Fibroblast of skin of right biceps (primary cell): ENCODE measurements at places on chromosomes 2 and 18.

GRCh38 chr2:238872628-238873380, 24.9 kb downstream of the TWIST2 start:
- no peak for DNase-seq

- DNase-seq = peak; percentile 66
These were observed 102.5 kb upstream of the PIEZO2 start for GRCh38 chr18:11251891-11252270.

GRCh38 chr2:86333378-86333777, 4.0 kb downstream of the REEP1 start:
- no peak for DNase-seq

DNA sequence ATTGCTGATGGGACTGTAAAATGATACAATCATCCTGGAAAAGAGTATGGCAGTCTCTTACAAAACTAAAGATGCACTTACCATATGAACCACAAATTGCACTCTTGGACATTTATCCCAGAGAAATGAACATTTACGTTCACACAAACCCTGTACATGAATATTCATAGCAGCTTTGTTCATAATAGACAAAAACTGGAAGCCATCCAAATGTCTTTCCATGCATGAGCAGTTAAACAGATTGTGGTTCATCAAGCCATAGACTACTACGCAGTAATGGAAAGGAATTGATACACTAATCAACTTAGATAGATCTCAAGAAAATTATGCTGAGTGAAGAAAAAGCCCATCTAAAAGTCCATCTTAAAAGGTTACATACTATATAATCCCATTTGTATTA, 156.1 kb upstream of the SLC39A10 start:
- DNase-seq = no peak

- peak; percentile 1 for DNase-seq
These were observed 297.7 kb upstream of the DOK6 start for GRCh38 chr18:69102959-69103358.

- no peak for DNase-seq
These were observed 5.6 kb downstream of the RAB12 start for GRCh38 chr18:8614875-8615274.

GRCh38 chr18:10850840-10851239, 298.5 kb downstream of the PIEZO2 start:
- no peak for DNase-seq

- DNase-seq = no peak
These were observed 49.6 kb downstream of the SMIM21 start for GRCh38 chr18:75377926-75378325.

GRCh38 chr2:240395896-240396622, 39.4 kb upstream of the GPC1 start:
- no peak for DNase-seq

DNA sequence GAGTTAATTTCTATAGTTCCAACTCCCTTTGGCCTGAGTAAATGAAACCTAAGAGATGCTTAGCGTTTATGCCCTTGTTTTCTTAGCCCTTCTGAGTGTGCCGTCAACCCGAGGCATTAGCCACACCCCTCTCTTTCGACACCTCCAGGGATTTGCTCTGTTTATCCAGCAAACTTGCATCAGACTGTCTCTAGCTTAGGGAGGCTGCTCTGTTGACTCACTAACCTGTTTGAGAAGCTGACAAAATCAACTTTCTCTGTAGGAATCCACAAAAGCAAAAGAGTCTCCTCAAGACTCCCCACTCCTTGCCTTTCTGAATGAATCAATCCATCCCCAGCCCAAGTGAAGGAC, 317.6 kb downstream of the TNS1 start:
- peak; percentile 92 for DNase-seq

- DNase-seq = no peak
These were observed 442.2 kb upstream of the CWC22 start for GRCh38 chr2:180449171-180449915.

GRCh38 chr2:68385907-68386287, 20.8 kb downstream of the PLEK start:
- no peak for DNase-seq

GRCh38 chr2:8643250-8643995, 38.4 kb upstream of the ID2 start:
- DNase-seq = no peak

DNA sequence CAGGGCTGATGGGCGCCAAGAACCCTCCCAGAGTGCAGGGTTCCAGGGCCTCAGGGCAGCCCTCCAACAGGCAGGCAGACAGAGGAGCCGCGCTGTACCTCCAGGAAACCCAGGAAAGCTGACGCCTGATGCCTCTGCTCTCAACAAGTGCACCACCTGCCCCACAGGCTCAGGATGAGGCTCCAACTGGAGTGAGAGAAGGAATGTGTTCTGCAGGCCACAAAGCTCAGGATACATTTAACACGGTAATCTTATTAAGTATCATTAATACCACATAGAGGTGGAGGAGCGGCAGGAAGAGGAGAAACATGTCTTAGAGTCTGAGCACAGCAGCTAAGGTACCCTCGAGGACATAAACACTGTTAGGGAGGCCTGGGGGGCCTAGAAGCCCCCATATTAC, 155.9 kb upstream of the CAPN13 start:
- no peak for DNase-seq

GRCh38 chr18:32360682-32361345, 109.9 kb downstream of the GAREM1 start:
- DNase-seq = no peak

- peak; percentile 19 for DNase-seq
These were observed 15.4 kb downstream of the TGOLN2 start for GRCh38 chr2:85312404-85312803.

DNA sequence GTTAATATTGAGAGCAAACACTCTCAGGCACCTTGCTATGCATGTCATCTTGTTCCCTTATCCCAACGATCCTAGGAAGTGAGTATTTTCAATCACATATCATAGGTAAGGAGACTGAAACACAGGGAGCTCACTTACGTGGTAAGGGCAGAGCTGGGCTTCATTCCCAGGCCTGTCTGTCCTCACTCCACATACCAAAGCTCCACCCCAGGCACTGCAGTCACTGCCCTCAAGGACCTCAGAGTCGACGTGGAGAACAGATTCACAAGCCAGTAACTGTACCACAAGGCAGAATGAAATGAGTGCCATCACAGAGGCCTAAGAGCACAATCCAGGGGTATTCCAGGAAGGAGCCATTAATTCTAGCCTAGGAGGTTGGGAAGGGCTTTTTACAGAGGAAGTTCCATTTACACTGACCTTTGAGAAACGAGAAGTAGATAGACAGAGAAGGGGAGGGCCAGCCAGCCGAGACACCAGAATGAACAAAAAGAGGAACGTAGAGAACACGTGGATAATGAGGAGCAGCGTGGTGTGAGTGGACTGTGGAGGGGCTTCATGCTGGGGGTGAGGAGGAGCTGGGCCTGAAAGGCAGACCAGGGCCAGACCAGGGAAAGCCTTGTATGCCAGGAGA, 48.6 kb downstream of the KIAA2012 start:
- no peak for DNase-seq

DNA sequence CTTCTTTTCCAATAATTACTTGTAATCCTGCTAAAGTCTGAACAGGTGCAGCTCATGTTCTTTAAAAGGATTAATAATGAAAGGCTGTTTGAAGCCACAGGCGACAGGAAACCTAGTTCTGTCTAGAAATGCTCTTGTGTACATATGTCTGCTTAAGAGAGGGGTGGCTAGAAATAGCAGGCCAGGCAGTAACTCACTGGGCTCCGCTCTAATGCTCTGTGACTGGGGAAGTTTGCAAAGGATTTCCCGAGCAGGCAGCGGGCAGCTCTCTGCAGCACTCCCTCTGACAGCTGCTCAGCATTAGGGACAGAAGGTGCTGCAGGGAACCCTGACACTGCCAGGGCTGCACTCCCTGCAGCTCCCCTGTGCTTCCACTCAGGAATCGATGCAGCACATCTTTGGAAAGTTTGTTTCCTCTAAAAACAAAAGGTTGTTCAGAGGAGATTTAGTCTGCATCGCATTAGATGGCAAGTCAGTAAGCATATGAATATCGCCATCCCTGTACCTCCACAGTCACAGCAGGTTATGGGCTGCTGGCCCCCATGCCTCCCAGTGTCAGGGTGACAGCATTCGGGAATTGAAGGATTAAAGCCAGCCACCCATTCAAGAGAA, 33.1 kb upstream of the TTC39C start:
- DNase-seq = no peak

- peak; percentile 96 for DNase-seq
These were observed 72.6 kb downstream of the TXNL1 start for GRCh38 chr18:56565551-56566345.

- no peak for DNase-seq
These were observed 155.7 kb upstream of the TCF4 start for GRCh38 chr18:55743736-55744135.

DNA sequence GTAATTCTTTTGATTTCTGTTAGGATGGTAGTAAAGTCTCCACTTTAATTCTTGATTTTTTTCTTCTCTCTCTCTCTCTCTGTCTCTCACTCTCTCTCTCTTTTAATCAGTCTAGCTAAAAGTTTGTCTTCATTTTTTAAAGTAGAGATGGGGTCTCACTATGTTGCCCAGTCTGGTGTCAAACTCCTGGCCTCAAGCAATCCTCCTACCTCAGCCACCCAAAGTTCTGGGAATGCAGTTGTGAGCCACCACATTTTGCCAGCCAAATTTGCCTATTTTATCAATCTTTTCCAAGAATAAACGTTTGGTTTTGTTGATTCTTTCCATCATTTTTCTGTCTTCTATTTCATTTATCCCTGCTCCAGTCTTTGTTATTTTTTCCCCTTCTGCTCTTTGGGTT, 23.9 kb upstream of the ACOXL start:
- no peak for DNase-seq

- peak; percentile 56 for DNase-seq
These were observed 14.4 kb upstream of the VRK2 start for GRCh38 chr2:58032016-58032763.

DNA sequence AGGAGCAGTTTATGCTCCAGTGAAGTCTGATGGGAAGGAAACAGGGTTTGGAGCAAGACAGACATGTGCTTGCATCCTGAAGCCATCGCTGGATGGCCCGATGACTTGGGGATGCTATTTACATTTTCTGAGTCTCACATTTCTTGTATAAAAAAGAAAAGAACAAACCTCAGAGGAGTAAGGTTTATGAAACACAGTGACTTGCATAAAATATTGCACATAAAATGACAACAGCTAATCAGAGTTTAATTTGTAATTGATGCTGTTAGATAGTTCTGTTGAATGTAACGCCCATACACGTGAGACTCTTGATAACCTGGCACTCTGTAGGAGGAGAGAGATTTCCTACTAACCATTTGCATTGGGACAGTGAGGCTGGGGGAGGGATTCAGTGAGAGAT, 16.5 kb downstream of the PRELID3A start:
- DNase-seq = no peak

DNA sequence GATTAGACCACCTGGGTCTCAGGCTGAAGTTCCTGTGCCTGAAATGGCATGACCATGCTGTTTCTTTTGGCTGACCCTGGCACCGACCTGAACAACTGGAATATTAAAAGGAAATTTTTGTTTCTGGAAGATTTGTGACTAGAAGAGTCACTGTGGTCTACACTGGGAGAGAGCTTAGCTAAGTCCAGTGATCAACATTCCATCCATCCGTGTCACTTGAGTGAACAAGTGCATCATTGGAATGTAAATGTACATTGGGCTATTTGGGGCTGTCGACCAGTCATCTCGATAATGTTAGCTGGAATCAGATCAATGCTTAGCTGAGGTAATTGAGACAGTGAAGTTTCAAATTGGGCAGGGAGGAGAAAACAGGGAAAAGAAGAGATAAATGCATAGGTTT, 95.4 kb upstream of the CCDC85A start:
- DNase-seq = peak; percentile 38

GRCh38 chr18:37163119-37163518, 334.2 kb downstream of the KIAA1328 start:
- no peak for DNase-seq

DNA sequence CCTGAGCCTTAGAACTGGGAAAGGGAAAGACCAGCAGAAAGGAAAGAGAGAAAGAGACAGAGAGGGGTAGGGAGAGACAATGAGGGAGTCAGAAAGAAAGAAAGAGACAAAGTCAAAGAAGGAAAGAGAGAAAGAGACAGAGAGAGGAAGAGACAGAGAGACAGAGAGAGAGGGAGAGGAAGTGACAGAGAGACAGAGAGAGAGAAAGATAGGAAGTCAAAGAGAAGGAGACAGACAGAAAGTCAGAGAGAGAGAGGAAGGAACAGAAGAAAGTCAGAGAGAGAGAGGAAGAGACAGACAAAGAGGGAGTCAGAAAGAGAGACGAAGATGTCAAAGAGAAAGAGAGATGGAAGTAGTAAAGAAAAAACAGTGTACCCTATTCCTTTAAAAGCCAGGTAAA, 261.8 kb downstream of the WDPCP start:
- DNase-seq = no peak

DNA sequence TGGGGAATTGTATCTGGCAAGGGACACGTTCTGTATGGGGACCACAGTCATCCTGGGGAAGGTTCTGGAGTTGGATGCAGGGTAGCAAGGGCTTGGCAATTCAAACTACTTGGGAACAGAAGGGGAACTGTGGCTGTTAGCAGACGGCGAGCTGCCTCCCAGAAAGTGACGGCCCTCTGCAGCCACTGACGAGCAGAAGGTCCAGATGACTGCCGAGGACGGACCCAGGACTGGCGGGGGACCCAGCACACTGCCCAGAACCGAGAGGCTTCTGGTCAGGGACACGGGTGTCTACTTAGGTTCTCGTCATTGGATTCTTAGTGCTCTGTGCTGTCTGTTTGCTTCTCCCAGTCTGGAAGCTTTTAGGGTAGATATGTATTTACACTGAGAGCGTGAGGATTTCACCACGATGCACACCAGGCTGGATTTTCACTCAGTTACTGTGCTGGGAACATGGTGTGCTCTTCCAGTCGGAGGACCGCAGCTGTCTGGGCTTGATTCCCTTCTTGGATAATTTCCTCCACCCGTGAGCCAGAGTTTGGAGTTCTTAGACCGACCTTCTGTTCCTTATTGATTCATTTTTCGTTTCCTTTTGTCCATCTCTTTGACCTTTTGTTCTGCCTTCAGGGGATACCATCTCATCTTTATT, 13.4 kb downstream of the GPR35 start:
- DNase-seq = no peak

- DNase-seq = peak; percentile 37
These were observed 1.8 kb downstream of the ZCCHC2 start for GRCh38 chr18:62524440-62525200.

GRCh38 chr2:150526827-150527226, 39.4 kb upstream of the RND3 start:
- peak; percentile 94 for DNase-seq

GRCh38 chr2:36044411-36044810, 311.2 kb upstream of the CRIM1 start:
- DNase-seq = no peak

- DNase-seq = no peak
These were observed 213.3 kb downstream of the SH3RF3 start for GRCh38 chr2:109342256-109342850.

- no peak for DNase-seq
These were observed 22.5 kb downstream of the AQP12A start for GRCh38 chr2:240713928-240714746.

DNA sequence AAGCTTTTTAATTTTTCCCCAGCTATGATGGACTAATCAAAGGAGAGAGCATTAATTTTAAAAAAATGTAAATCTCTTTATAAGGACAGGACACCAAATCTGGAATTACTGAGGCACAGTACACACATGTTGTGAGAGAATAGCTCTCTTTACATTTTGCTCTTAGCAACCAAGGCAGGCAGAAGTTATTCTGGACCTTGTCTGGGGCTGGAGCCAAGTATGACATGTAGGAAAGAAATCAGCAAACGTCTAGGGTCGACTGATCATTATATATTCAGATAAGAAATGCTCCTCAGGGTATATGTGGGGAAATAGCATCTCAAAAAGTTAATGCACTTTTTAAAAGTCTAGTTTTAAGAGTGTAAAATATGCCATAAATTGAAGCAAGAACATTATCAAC, 1330.0 kb upstream of the CELF4 start:
- no peak for DNase-seq
